ENCODE measurements at places on chromosomes 11 and 22.

- DNase-seq = no peak
Measured at GRCh38 chr11:6489306-6489705, 7.8 kb upstream of the DNHD1 start.

- no peak for DNase-seq
Measured at GRCh38 chr11:84608837-84609196, 1018.3 kb downstream of the DLG2 start.

- no peak for DNase-seq
Measured at GRCh38 chr11:64458997-64459396, 100.0 kb downstream of the RPS6KA4 start.

- no peak for DNase-seq
Measured at GRCh38 chr22:39949964-39950737, 10.0 kb upstream of the TMA7B start.

DNA sequence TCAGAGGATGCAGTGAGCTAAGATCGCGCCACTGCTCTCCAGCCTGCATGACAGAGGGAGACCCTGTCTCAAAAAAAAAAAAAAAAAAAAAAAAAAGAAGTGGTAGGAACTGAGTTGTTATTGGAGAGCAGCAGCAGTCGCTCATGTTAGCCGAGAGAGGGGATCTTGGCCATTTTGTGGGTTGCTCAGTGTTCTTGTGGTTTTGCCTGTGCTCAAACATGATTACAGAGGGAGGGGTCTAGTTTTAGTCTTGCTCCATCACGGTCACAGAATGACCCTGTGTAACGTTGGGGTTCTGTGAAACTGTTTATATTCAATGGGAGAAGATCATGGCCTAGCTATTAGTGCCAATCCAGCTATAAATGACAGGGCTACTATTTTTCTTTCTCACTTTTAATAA, 1.9 kb downstream of the DPAGT1 start:
- no peak for DNase-seq

DNA sequence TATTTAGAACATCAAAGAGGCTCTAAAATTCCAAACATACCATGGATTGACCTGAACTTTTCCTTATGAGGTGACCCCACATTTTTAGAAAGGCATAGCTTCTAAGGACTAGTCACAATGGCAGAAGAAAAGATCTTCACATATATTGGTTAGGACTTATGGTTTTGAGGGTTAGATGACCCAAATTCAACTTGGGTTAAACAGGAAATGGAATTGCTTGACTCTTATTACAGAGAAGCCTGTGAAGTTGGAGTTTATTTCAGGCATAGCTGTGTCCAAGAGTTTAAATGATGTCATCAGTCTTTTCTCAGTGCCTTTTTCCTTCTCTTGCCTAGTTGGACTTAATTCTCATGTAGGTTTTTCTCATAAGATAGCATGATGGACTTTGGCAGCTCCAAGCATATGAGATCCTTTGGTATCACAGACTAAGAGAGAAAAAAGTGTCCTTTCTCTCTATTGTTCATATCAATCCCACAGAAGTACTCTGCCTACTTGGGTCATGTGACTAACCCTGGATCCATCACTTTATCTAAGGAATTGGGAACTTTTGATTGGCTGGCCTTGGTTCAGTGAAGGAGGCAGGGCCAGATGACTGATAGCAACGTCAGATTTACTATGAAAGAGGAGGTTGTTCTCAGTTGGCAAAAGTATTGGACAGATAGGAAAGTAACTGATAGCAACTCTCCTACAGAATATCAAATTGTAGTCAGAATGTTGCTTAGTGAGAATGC, 17.3 kb upstream of the RAG1 start:
- no peak for DNase-seq

- no peak for DNase-seq
Measured at GRCh38 chr11:46348566-46349401, 1.5 kb downstream of the DGKZ start.

Data from stimulated activated CD4-positive, alpha-beta T cell treated with anti-CD3 and anti-CD28 coated beads, Interleukin-1b, Interleukin-23, amount 100 ng/mL, for 24 hours (primary cell).